Muscle of back (tissue), 13 donors: ENCODE measurements at places on chromosomes 3 and 15.

GRCh38 chr15:80514071-80514780 is 110.0 kb downstream of the ARNT2 start:
- DNase-seq, result no peak

DNA sequence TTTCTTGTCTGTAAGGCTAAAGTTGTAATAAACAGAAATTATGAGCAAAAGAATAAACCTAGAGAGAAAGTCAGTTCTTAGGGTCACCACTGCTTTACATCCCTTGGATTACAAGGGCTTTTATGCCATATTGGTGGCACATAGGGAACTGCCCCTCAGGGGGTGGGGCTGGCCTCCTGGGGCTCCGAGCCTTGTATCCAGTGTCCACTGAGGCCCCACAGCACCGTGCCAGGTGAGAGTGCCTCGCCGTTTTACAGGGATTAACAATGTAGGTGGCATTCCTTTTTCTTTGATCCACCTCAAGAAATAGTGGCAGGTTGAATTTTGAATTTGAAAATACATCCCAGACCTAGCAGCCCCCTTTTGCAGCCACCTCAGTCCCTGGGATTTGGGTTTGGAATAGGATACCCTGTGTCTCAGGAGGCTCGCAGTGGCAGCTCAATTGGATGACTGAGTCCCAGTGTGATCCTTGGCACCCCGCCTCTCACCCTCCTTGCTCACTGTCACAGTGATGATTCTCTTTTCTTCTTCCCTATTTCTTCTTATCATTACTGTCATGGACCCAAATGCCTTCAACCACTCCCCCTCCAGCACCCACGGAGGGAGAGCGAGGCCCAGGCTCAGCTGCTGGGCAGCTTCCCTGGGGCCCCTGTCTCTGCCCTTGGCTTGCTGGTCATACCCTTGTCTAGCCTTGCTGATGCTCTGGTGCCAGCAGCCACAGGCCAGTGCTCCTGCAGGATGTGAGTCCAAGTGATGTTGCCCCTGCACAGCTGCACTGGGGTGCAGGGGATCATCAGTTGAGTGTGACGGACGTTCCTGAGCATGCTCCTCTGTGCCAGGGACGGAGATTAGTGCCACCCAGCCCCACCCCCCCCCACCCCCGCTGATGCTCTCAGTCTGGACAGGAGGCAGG is 137.9 kb downstream of the DNAJB8 start:
- DNase-seq, result no peak

- no peak for DNase-seq
These were observed 136.8 kb upstream of the FOXB1 start for GRCh38 chr15:59867086-59867855.

- no peak for DNase-seq
These were observed 76.9 kb downstream of the CTNNB1 start for GRCh38 chr3:41276191-41276590.

DNA sequence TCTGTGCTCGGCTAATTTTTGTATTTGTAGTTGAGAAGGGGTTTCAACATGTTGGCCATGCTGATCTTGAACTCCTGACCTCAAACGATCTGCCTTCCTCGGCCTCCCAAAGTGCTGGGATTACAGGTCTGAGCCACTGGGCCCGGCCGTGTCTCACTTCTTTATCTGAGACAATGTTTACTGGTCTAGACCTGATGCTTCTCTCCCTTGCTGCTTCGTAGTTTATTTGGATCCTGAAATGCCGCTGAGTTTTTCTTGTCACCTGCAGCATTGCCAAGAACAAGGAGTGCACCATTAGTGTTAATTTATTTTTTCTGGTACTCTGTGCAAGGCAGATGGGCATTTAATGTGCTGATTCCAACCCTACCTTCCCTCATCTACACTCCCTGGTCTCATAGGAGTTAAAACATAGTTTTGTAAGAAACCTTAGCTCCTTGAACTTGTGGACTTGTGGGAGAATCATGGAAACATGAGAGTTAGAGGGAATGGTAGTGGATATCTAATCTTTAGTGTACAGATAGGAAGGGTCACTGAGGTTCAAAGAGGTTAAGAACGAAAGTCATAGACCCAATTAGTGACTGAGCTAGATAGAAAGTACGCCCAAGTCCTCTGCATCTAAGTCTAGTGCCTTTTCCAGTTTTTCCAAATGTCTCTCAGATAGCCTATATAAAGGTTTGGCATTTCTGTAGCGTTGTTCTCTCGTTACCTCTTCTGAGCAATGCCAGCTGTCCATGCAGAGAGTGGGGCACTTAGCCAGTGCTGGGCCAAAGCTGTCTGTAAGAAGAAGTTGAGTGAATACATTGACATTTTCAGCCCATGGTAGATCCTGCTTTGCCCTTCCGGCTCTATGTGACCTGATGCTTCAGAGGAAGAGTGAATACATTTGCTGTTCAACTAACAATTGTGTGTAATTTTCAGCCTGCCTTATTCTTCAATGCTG is 244.1 kb downstream of the LPP start:
- DNase-seq, result no peak
